ENCODE measurements at places on chromosomes 11 and 22. TPM values are rescaled to one million over a fixed set of nuclear protein-coding genes. Genes with fewer than 3 reads are reported as not detected.

The C22orf15 gene
- total RNA-seq = 1.4 TPM

The ASCL3 gene
- total RNA-seq = not detected

The DDI1 gene
- not detected for total RNA-seq

The H19 gene
- total RNA-seq = not detected

The OR6A2 gene
- 0.05 TPM for total RNA-seq

The CHRM4 gene
- total RNA-seq = 0.37 TPM

The OR52A1 gene
- not detected for total RNA-seq

The DGCR6 gene
- total RNA-seq = 1.3 TPM

The IFITM10 gene
- 0.63 TPM for total RNA-seq

The UPB1 gene
- 0.24 TPM for total RNA-seq

The APOA1 gene
- total RNA-seq = not detected

The OR4D5 gene
- total RNA-seq = not detected

The SUSD2 gene
- total RNA-seq = 1.3 TPM

The EFCAB6 gene
- 0.39 TPM for total RNA-seq

The ESAM gene
- total RNA-seq = 0.55 TPM

The MS4A3 gene
- total RNA-seq = not detected

The KRTAP5-11 gene
- not detected for total RNA-seq

The MGAT3 gene
- total RNA-seq = 9.1 TPM

The JAML gene
- 140 TPM for total RNA-seq

The NRGN gene
- 6.1 TPM for total RNA-seq

The KLHL35 gene
- 0.31 TPM for total RNA-seq

The TMEM121B gene
- total RNA-seq = 0.11 TPM

The YDJC gene
- 46.7 TPM for total RNA-seq

The SYT12 gene
- total RNA-seq = not detected

The APOA4 gene
- not detected for total RNA-seq

The MIOX gene
- total RNA-seq = not detected

The HPX gene
- total RNA-seq = not detected

The AHNAK gene
- total RNA-seq = 129 TPM

The GPHA2 gene
- total RNA-seq = not detected

The MS4A13 gene
- not detected for total RNA-seq

The KCTD14 gene
- 0.21 TPM for total RNA-seq

The MYBPC3 gene
- not detected for total RNA-seq

The CCDC81 gene
- total RNA-seq = 0.66 TPM

The KDELR3 gene
- total RNA-seq = 1.0 TPM

The BIRC3 gene
- 12.9 TPM for total RNA-seq

The ACTN3 gene
- total RNA-seq = not detected

The SLC25A45 gene
- total RNA-seq = 24.5 TPM

The SLC22A6 gene
- not detected for total RNA-seq

The SNU13 gene
- total RNA-seq = 200 TPM

The CLMP gene
- total RNA-seq = 0.29 TPM

The ASCL2 gene
- total RNA-seq = 0.53 TPM

The LUZP2 gene
- total RNA-seq = not detected

The SLC39A13 gene
- 20.0 TPM for total RNA-seq

The PKDREJ gene
- not detected for total RNA-seq

The CYP2D6 gene
- 2.9 TPM for total RNA-seq

The CYP2R1 gene
- 18.8 TPM for total RNA-seq

The RIC3 gene
- 7.8 TPM for total RNA-seq

The OTOG gene
- total RNA-seq = not detected

The FBXO3 gene
- 15.1 TPM for total RNA-seq

The PPFIBP2 gene
- 12.1 TPM for total RNA-seq
